HS-27A (cell line): ENCODE measurements at places on chromosomes 6 and 20.

- no peak for DNase-seq
Observed at GRCh38 chr6:135540207-135540840, 42.8 kb upstream of the AHI1 start.

DNA sequence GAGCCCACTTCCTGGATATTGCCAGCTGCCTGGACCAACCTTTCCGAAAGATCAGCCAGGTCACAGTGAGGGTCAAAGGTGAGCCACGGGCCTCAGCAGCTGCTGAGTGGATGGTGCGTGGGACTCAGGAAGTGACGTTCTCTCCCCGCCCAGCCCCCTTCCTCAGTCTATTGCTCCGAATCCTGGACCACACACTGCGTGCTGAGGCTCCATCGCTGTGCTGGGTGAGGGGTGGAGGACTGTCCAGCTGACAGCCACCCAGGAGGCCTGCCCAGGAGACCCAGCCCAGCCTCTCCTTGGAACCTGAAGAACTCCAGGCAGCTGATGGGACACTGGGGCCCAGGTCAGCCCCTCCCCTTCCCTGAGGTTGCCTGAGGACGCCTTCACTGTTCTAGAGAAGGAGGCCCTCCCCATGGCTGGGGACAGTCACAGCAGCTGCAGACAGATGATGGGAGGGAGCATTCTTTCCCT lies 94.4 kb upstream of the CD93 start:
- no peak for DNase-seq

DNA sequence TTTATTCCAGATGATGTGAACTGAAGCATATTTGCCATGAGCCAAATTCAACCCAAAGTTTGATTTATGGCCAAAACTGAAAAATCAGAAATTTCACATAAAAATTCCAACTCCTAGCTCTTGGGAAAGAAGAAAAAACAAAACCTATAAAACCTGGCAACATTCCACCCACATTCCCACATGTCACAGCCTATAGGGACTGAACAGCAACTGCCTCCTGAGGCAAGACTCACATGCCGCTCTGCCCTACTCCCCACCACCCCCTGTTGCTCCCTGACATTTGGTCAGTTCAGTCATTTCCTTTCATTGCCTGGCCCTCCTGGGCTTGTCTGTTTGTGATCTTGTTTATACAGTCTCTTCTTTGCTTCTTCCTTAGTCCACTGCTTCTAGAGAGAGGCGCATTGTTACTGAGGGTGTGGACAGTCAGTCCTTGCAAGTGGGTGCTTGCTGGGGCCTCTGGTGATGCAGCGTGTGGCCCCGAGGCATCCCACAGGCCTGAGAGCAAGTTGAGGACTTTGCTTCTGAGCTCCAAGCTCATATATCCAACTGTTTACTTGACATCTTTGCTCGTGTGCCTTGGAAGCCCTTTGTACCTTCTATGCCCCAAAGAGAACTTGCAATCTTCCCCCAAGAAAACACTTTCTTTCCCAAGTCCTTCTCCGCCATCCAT lies 31.4 kb downstream of the NFATC2 start:
- no peak for DNase-seq

GRCh38 chr6:44035621-44036020 lies 91.6 kb downstream of the MRPL14 start:
- no peak for DNase-seq

GRCh38 chr20:23143098-23143497 lies 57.0 kb upstream of the CD93 start:
- DNase-seq: peak; percentile 67

- no peak for DNase-seq
Observed at GRCh38 chr20:1806456-1806855, 88.8 kb upstream of the SIRPA start.

- DNase-seq: no peak
Observed at GRCh38 chr6:147507162-147508041, 1.1 kb upstream of the SAMD5 start.

DNA sequence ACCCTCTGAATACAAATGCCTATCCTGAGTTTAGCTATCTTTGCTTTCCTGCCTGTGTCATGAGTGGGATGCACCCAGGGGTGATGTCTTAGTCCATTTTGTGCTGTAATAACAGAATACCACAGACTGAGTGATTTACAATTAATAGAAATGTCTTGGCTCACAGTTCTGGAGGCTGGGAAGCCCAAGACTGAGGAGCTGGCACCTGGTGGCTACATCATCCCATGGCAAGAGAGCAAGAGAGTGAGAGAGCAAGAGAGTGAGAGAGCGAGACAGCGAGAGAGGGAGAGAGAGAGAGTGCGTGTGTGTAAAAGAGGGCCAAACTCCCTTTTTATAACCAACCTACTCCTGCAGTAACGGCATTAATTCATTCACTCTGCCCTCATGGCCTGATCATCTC lies 76.8 kb downstream of the PRDM1 start:
- DNase-seq: no peak

DNA sequence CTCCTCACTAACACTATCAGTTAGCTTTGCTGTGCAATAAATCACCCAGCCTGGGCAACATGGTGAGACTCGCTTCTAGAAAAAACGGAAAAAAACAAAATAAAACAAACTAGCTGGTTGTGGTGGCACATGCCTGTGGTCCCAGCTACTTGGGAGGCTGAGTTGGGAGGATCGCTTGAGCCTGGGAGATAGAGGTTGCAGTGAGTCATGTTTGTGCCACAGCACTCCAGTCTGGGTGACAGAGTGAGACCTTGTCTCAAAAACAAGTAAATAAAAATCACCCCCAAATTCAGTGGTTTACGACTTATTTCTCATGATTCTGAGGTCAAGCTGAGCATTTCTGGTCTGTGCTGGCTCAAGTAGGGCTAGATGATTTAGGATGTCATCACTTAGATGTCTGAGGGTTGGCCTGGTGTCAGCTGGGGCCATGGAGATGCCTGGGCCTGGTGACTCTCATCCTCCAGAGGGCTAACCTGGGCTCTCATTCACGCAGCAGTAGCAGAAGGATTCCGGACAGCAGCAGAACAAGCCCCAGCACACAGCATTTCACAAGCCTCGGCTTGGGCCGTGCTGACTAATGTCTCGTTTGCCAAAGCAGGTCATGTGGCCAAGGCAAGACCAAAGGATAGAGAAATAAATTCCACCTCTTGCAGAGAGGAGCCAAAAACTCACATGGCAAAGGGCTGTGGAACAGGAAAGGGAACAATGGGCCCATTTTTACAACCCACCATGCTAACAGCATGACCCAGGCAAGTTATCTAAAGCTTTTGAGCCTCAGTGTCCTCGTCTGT lies 32.5 kb downstream of the MGME1 start:
- DNase-seq: no peak

DNA sequence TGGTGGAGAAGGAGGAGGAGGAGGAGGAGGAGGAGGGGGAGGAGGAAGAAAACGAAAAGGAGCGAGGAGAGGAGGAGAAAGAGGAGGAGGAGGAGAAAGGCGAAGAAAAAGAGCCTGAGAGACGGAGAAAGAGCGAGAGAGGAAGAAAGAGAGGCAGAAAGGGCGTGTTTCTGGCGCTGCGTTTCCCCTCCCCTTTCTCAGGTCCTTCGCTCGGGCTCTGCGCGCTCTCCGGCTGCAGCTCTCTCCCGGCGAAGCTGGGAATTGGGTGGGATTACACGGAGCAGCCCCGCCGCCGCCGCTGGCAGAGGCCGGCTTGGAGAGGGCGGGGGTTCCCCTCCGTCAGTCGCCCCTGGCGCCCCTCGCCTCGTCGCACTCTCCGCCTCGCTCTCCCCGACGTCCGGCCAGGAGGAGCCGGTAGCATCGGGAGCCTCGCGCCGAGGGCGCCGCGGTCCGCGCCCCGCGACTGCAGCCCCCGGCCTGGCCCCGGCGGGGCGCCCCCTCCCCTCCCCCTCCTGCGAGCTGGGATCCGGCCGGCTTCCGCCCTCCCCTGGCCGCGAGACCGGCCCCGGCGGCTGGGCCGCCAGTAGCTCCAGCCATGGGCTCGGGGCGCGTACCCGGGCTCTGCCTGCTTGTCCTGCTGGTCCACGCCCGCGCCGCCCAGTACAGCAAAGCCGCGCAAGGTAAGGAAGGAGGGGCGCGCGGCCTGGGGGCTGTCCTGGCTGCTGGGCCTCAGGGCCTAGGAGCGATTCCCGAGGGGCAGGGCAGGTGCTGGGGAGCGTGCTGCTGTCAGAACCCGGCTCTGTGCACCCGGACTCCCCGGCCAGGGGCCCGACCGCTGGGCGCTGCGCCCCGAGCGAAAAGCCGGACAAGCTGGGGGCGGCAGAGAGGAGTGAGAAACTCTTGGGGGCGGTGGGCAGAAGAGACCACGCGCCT lies at the start of gene SCUBE3:
Gene SCUBE3 (plus strand): TSS at position 133 of the 933 bp plus-strand sequence. CDS start 463 bp downstream, at position 596.
- no peak for DNase-seq

- DNase-seq: no peak
Observed at GRCh38 chr6:3578981-3579380, 122.1 kb upstream of the SLC22A23 start.

DNA sequence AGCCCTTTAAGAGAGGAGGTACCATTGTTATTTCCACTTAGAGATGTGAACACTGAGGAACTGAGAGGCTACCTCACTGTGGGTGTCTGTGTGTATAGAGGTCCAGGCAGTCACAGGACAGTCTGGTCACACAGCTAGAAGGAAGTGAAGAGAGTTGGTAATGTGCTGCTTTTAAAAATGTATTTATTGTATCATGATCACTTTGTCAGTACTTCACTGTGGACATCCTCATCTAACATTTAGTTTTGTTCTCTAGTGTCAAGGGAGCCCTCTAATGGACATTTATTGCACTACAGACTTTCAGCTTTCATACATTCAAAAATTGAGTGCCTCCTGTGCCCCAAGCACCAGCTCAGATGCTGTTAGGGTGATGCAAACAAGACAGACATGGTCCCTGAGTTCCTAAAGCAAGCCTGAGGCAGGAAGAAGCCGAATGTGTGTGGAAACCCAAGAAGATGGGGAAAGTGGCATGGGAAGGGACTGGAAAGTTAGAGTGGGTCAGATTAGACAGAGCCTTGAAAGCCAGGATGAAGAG lies 123.0 kb downstream of the SLC16A10 start:
- DNase-seq: peak; percentile 38

- DNase-seq: no peak
Observed at GRCh38 chr20:18225632-18226031, 62.7 kb upstream of the ZNF133 start.

GRCh38 chr6:100664274-100665040 lies 199.7 kb upstream of the SIM1 start:
- no peak for DNase-seq

DNA sequence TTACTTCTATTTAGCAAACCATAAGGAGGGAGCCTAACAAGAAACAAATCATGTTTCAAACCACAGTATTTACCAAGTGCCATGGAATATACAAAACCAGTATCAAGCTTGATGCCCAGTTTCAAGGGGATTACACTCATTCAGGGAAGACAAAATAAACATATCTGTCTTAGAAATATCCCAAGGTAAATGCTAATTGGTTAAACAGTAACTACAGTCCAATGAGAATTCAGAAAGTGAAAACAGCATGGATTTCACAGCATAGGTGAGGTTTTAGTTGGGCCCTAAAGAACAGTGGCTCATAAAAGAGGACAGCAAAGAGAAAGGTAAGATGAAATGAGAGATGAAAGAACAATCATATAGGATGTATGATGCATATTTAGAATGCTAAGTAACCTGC lies 110.3 kb downstream of the CHD6 start:
- no peak for DNase-seq
